ENCODE measurements at places on chromosomes 12 and 14. TPM values are rescaled to one million over a fixed set of nuclear protein-coding genes. Genes with fewer than 3 reads are reported as not detected.

GRCh38 chr14:84074626-84075025 lies 1455.3 kb upstream of the FLRT2 start:
- no peak for DNase-seq

EGLN3 gene
- 9.6 TPM for total RNA-seq

GRCh38 chr14:74255281-74255680 lies 16.0 kb downstream of the VSX2 start:
- DNase-seq, result no peak

GRCh38 chr12:5114436-5114835 lies 70.8 kb downstream of the KCNA5 start:
- no peak for DNase-seq

GRCh38 chr14:23294734-23295561 lies 7.7 kb downstream of the PPP1R3E start:
- DNase-seq, result no peak

DNA sequence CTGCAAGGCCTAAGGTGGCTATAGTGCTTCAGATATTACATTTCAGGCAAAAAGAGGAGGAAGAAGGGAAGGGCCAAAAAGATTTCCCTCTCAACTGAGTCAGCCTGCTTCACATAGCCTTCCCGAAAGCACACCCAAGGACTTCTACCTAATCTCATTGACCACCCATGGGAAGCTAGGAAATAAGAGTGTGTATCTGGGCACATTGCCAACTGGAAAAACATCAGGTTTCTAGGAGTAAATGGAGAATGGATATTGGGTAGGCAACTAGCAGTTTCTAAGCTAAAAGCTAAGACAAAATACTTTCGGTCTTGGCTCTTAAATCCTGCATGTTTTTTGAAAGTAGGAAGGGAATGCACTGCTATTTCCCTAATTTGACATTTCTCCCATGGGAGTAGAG lies 221.7 kb upstream of the GRIP1 start:
- DNase-seq, result no peak
